ENCODE measurements at places on chromosomes 1 and 21.

- no peak for DNase-seq
Observed at GRCh38 chr1:44678120-44678519, 3.6 kb downstream of the ARMH1 start.

DNA sequence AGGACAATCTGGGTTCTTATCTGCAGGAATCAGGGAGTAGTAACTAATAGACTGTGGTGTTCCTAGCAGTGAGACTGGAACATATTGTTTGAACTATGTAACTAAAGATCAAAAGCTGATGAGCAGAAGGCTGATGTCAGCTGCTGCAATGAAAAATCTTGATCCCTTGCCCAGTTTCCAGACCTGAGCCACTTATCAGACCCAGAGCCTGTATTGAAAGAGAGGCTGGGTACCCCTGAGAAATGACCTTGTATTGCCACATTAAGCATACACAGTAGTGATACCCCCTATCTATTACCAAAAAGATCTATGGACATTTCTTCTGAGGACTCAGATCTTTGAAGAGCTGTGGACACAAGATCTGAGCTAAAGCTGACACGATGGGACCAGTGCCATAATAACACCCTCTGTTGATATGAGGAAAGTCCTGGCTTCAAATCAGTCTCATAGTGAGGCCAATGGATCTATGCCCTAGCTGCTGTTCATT is 178.0 kb upstream of the GALNT2 start:
- DNase-seq = no peak

DNA sequence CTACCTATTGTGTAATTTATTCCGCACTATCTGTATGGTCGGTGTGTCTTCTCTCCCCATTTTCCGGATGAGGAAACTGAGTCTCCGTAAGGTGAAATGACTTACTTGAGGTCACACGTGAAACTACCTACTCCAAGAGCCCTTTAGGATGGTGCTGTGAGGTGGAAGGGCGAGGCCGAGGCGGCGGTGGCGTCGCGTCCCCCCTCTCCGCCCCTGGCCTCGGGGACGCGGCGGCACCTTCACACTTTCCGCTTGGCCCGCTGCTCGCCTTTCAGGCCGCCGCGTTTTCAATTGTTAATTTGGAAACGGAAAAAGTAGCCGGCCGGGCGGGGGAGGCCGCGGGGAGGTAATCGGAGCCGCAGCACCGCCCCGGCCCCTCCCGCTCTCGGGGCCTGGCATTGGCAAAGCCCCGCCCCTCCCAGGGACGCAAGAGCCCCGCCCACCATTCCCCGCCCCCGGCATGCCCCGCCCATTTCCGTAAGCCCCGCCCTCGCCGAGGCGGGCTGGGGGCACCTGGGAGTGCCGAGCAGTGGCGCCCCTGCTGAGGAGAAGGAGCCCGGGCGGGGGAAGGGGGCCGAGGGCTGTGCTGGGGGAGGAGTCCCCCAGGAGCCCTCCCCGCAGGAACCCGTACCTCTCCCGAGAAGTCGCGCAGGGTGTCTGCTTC is 18.6 kb downstream of the KCNQ4 start:
- DNase-seq = peak; percentile 32

GRCh38 chr1:169361281-169361680 is 6.3 kb downstream of the NME7 start:
- DNase-seq = no peak

- DNase-seq = no peak
Observed at GRCh38 chr1:221712198-221712684, 29.6 kb downstream of the DUSP10 start.

DNA sequence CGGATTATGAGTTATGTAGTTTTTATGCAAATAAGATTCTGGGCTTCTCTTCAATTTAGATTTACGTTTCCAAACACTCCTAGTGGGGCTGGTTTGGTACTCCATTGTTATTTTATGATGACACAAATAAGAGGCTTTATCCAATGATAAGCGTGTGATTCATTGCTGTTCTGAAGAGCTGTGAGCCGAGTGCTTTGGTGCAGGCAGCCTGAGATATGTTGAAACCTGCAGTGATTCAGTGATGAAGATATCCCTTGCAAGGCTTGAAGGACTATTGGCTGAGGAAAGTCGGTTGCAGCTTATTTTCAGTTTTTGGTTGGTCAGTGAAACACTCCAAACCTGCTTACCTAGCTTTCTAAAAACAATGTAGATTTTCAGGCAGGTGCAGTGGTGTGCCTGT is 112.2 kb downstream of the RYR2 start:
- DNase-seq = no peak

GRCh38 chr1:173114346-173114745 is 63.6 kb upstream of the TNFSF18 start:
- no peak for DNase-seq

GRCh38 chr1:155173478-155174323 is at the start of gene TRIM46:
Gene TRIM46, plus strand, starts transcription at chr1:155173849. Its CDS starts 118 bp downstream, at chr1:155173967.
- DNase-seq = peak; percentile 40

DNA sequence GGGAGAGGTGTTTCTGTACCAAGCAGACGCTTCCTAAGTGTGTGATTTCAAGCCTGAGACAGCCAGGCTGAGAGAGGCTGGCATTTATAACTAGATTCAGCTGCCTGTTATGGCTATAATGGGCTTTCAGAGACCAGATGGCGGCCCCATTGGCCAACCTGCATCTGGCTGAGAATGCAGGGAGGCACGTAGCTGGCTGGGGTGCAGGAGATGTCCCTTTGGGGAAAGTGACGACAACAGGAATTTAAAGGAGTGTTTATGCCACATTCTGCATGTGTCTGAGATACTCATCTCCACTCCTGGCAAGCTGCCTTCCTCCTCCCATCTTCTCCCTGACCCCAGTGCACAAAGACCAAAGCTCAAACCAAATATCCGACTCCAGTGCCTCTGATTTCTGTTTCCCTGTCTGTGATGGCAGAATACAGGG is 21.3 kb upstream of the CCDC190 start:
- no peak for DNase-seq

DNA sequence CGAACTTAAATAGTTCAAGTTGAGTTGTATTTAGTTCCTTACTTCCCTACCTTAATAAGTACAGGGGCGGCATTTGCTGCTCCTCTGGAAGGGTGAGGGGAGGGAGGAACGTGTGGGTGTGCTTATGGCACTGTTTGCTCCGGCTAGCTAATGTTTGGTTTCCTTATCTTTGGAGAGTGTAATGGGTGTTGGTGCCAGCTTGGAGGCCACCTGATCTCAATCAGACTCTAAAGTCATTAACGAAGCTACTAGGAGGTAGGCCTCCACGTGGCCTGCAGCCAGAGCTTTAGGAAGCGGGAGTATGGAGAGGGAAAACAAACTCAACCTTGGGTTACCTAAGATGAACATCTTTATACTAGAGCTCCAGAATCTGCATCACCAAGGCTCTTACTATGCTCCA is 43.0 kb upstream of the RAP1A start:
- no peak for DNase-seq

- no peak for DNase-seq
Observed at GRCh38 chr1:147281950-147282349, 39.5 kb downstream of the CHD1L start.

DNA sequence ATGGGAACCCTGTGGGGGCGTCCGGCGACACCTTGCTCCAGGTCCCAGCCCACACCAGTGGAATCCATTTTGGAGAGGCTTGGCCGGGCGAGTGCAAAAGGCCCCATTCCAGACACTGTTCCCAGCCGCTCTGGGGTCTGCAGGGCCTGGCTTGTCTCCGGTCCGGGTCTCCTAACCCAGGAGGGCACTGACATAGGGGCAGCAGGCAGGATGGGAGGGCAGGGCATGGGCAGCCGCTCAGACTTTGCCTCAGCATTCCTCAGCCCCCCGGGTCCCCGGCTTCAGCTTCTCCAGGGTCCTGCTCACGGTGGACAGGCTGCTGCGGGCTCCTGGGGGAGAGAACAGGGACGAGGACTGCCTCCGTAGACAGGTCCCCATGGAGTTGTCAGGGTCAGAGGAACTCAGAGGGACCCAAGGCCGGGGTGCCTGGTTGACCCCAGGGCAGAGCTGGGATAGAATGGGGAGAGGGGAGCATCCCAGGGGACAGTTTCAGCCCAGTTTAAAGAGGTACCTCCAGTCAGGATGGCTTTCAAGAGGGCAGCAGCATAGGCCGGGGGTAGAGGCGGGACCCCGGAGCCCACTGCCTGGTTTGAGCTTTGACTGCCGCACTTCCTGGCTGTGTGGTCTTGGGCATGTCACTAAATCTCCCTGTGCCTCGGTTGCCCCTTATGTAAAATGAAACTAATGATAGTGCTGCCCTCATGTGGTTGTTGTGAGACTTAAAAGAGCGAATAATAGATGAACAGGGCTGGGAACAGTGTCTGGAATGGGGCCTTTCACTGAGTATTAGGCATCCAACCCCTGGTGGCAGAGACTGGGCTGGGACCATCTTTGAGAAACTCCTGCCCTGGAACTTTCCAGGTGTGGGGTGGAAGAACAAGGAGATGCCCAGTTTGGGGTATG is 3.7 kb downstream of the KNCN start:
- DNase-seq = no peak

DNA sequence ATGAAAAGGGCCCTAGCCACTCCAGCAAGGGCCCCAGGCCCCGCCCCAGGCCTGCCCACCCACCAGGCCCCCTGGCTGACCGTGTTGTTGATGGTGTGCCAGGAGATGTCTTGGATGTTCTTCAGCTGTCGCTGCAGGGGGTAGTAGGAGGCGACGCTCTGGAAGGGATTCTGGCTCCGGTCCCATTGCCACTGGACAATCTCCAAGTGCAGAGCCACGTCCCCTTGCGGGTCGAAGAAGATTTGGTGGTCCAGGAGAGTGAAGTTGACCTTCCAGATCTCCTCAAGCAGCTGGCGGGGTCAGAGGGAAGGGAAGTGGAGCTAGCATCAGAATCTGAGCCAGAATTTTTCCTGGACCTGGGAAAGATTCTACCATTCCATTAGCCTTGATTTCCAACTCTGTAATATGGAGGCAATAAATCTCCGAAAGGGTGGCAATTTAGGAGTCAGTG is 10.2 kb downstream of the TAS1R2 start:
- no peak for DNase-seq

DNA sequence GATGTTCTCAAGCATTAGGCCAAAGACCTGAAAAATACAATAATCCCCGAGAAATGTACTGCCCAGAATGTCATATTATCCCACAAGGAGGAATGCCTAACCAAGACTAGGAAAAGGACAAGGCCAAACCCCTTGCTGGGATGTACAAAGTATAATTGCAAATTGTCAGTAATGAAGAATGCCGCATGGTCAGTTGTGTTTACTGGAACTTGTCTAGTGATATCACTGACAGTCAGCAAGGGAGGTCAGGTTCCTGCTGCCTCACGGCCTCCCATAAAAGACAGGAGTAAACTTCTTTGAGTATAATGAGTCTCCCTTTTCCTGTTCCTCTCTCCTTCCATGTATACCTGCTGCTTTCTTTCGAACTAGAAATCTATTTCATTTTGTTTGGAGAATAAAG is 222.8 kb downstream of the RHOU start:
- no peak for DNase-seq

GRCh38 chr1:224427346-224427745 is 7.3 kb downstream of the WDR26 start:
- no peak for DNase-seq

- DNase-seq = no peak
Observed at GRCh38 chr1:39666772-39667171, 5.1 kb downstream of the NT5C1A start.
